ENCODE measurements at places on chromosomes 11 and 22. TPM values are rescaled to one million over a fixed set of nuclear protein-coding genes. Genes with fewer than 3 reads are reported as not detected.

DNA sequence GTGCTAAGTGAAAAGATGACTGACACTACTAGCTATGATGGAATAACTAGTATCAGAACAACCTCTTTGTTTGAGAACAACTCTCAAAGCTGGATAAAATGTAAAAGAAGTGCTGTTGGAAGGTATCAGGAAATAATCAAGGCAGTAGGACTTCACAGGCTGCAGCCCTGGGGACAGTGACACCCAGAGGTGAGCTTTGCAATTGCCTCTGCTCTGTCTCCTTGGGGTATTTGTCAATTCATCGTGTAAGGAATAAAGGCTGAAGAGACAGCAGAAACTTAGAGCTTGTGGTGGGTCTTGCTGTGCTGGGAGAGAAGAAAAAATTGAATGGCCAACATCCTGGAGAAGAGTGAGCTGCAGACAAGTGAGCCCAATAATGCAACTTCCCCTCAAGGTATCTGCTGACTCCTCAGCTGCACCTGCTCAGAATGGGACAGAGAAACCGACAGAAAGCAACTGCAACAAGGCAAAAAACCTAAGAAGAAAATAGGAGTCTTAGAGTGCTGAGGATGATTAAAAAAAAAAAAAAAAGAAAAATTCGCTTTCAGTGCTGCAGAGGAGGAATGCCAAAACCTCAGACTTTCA is 141.1 kb downstream of the RCN1 start:
- DNase-seq: no peak

GRCh38 chr11:112307616-112308015 is 47.0 kb upstream of the PLET1 start:
- DNase-seq: no peak

DNA sequence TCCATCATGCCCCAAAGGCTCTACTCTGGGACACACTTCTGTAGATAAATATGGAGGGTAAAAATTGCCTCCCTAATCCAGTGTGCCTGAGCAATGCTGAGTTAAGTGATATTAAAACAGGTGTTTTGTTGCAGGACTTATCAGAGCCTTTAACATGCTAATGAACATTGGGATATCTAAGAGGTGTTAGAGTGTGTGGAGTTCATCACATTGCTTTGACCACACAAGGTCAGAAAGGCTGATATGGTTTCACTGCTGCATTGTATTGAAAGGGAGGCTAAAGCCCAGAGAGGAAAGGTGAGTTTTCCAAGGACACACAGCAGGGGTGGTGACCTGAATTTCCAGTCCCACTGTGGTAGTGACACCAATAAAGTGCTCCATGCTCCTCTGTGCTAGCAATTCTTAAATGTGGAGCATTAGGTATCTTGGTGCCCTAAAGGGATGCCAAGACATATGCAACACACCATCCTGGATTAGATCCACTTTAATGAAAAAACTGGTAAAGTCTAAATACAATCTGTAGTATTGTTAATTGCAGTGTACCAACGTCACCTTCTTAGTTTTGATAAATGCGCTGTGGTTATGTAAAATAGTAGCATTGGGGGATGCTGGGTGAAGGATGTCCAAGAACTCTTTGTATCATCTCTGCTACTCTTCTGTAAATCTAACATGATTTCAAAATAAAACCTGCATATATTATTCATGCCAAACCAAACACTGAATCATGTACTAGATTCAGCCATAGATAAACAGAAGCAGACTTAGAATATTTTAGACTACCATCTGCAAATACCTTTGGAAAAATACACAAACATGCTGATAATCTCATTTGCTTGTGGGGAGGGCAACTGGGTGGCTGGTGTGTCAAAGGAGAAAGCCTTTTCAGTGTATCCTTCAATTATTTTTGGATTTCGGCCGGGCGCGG is 45.8 kb downstream of the MIAT start:
- DNase-seq: no peak

DNA sequence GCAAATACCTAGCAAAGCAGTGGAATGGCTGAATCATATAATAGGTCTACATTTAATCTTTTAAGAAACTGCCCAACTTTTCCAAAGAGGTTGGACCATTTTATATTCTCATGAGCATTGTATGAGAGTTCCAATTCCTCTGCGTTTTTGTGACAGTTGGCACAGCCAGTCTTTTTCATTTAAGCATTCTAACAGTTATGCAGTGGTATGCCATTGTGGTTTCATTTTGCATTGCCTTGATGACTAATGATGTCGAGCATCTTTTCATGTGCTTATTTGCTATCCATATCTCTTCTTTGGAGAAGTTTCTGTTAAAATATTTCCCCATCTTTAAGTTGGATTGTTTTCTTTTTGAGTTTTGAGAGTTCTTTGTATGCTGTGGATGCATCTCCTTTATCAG is 38.7 kb downstream of the EIF3F start:
- no peak for DNase-seq

GRCh38 chr11:70567680-70568034 is 169.3 kb downstream of the CTTN start:
- no peak for DNase-seq

- DNase-seq: no peak
Observed at GRCh38 chr22:47597041-47597440, 834.6 kb downstream of the TBC1D22A start.

DNA sequence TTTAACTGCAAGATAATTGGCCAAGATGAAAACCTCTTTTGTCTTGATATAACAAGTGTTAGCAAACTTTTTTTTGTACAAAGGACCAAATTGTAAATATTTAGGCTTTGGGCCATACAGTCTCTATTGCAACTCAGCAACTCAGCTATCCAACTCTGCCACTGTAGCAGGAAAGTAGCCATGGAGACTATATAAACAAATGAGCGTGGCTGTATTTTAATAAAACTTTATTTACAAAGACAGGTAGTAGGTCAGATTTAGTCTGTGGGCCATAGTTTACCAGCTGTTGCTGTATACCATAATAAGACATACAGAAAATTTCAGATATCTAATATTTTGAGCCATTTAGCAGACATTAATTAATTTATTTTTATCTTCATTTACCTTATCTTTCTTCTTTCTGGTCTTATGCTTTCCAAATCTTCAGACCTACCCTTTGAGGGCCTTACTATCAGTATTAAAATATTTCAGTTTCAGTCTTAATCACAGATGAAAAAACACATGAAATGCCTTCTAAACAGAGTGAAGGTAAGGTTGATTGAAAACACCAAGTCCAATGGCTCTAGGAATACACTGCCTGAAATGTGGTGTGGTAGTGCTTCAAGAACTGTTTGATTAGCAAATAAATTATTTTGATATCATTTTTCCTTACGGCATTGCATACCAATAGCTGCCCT is 256.9 kb upstream of the CTSC start:
- no peak for DNase-seq

DNA sequence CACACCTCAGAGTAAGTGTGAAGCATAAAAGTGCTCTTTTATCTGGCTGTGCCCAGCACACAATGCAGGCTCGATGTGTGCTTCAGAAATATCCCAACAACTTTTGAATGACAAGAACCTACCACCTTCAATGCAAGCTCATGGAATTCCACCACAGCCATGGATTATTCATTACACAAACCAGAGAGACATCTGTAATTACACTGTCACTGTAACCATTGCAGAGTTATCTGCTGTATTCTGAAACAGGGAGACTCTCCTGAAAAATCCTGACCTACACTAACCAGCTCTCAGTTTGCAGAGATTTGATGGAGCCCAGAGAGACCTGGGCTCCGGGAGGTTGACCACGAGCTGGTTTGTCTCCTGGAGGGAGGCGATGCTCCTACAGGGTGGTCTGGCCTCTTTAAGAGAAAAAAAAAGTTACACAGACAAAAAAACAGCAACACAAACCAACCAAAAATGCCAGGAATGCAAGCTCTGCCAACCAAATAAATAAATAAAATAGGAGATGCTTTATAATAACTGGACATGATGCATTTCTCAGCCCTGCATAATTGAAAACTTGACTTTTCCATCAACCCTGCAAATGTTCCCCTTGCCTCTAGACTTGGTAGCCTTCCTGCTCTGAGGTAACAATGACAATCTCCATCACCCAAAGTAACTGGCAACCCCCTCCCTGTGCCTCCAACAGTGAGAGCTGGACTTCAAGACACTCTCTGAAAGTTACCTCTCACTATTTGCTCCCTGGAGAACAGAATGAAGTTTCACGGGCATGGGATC is 69.7 kb downstream of the ETS1 start:
- DNase-seq: no peak

- DNase-seq: no peak
Observed at GRCh38 chr11:103805688-103806009, 230.8 kb upstream of the DDI1 start.

- no peak for DNase-seq
Observed at GRCh38 chr11:101082813-101083212, 46.8 kb downstream of the PGR start.

DNA sequence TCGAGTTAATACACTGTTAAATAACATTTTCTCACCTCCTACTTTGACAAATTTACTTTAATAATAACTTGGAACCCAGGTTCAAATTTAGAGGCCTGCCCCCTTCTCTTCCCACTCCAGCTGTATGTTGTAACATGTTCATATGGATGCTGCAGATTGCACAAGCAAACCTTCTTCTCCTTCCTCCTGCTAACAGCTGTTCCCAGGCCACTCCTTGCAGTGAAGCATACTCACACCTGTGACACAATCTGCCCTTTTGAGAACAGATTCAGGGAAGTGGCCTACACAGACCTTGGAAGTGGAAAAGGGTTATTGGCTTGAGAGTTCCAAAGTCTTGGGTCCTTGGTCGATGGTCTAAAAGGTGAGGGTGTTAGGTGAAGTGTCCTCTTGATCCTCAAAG is 131.9 kb downstream of the TEAD1 start:
- no peak for DNase-seq

GRCh38 chr22:19412478-19412877 is 19.1 kb downstream of the HIRA start:
- no peak for DNase-seq

DNA sequence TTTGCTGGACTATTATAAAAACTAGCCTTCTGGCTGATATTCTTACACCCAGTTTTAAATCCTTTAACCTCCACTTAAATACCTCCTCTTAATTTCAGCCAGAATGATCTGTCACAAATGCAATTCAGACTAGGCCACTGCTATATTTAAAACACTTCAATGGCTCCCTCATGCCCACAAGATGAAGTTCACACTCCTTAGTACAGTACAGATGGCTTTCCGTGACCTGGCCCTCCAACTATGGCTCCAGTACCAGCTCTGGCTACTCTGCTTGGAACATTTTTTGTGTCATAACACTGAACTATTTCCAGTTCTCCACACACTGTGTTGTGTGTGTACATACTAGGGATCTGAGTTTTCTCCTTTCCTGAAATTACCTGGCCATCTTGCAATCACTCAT is 353.4 kb downstream of the SOX6 start:
- DNase-seq: no peak

DNA sequence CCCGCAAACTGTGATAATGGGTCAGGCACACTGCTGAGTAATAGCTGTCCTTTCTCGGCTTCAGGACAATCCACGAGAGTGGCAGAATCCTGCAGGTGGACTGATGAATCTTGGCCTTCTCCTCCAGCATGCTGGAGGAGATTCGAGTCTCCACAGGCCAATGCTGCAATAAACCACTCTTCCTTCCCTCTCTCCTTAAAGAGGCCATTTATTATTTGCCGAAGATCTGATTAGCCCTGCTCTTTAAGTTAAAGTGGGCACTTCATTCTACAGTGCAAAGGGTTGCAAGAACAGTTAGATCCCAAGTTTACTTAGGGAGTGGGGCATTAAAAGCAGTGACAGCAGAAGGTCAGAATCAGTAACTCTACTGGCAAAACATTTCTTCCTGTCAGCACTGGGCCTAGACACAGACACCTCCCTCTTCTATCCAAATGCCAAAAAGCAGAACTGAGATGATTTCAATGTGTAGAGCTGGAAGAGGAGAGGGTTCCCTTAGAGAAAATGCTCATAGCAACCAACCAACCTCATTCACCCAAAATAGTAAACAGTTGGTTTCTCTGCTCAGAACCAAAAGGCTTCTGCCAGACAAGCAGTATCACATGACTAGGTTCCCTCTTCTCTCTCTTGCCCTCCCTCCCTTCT is 121.7 kb downstream of the SGSM3 start:
- no peak for DNase-seq

DNA sequence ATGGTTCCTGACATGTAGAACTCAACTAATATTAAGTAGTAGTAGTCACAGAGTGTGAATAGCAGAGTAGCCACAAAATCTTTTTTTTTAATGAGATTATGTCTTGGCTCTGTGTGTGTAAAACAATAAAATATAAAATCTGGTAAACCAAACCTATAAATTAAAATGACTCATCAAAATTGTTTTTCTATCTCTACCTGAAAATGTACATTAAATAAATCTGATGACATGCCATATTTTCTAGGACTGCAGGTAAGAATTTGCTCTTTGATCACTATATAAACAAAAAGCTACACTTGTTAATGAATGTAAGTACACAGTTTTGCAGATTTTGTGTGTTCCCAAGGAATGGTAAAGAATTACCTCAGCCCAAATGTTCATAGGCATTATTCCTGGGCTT is 1231.5 kb downstream of the JRKL start:
- DNase-seq: no peak

DNA sequence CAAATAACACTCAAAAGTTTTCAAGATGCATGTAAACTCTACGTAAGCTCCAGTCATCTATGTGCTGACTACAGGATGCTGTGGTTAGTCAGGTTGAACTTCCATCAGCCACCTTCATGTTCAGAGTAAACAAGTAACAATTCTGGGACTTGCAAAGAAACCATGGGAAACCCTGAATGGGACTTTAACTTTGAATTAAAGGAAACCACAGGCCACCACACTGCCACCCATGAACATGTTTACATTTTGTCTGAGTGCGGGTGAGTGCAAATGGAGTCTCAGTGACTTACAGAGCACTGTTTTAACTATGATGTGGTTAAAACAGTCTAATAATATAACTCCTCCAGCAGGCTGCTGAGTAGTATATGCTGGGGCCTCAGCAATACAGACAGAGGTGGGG is 12.9 kb upstream of the SYTL2 start:
- DNase-seq: no peak

DNA sequence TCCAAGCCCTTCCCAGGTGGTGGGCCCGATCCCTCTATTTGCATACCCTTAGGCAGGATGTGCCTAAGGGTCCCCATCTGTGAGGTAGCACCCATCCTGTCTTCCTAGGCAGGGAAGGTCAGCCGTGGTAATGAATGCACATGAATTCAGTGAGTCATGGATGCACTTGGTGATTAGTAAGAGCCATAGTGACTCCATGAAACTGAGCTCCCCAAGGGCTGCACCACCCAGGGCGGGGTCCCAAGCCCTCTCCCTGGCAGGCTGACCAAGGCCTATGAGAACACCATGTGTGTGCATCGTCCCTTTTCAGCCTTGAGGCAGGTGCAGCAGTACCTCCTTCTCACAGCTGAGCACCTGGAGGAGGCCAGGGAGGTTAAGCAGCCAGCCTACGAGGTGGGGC is 15.6 kb upstream of the SUSD2 start:
- no peak for DNase-seq

GRCh38 chr11:36501236-36501635 is 8.8 kb downstream of the TRAF6 start:
- no peak for DNase-seq

CLCF1 gene
- total RNA-seq: 10.5 TPM

C11orf52 gene
- 7.9 TPM for total RNA-seq

PANX1 gene
- total RNA-seq: 16.7 TPM

PLET1 gene
- total RNA-seq: not detected

CYTH4 gene
- 22.5 TPM for total RNA-seq

ENTHD1 gene
- total RNA-seq: not detected

EXPH5 gene
- 1.8 TPM for total RNA-seq

KRTAP5-9 gene
- total RNA-seq: not detected

NTM gene
- total RNA-seq: 5.5 TPM

SLC43A1 gene
- 11.5 TPM for total RNA-seq

GDPD4 gene
- total RNA-seq: not detected

SCGB2A2 gene
- total RNA-seq: not detected

TESMIN gene
- 2.2 TPM for total RNA-seq

RASSF10 gene
- 0.19 TPM for total RNA-seq

TREH gene
- total RNA-seq: not detected

Measured in omental fat pad (tissue), 4 donors.